ENCODE measurements at places on chromosomes 11 and 22. TPM values are rescaled to one million over a fixed set of nuclear protein-coding genes. Genes with fewer than 3 reads are reported as not detected.
A peak's percentile ranks its signal among the peaks of the same experiment; 100 is the strongest.

Gene MAJIN
- total RNA-seq: not detected

Gene KCNQ1OT1
- 0.35 TPM for total RNA-seq

DNA sequence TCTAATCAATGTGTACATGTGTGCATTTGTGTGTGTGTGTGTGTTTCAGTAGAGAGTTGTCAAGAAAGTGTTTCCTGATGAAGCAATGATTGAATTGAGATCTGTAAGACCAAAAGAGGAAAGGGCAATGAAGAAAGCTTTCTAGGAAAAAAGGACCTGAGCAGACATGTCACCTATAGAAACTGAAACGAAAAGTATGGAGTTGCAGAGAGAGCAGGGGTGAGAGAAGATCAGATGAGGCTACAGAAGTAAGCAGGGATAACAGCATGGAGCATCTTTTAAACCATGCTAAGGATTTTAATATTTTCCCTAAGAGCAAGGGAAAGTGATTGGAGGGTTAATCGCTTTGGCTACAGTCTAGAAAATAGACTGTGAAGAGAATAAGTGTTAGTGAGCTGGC is 1459.4 kb upstream of the TENM4 start:
- DNase-seq: no peak

- peak; percentile 47 for DNase-seq
These were observed 27.3 kb downstream of the MARK2 start for GRCh38 chr11:63866211-63866610.

DNA sequence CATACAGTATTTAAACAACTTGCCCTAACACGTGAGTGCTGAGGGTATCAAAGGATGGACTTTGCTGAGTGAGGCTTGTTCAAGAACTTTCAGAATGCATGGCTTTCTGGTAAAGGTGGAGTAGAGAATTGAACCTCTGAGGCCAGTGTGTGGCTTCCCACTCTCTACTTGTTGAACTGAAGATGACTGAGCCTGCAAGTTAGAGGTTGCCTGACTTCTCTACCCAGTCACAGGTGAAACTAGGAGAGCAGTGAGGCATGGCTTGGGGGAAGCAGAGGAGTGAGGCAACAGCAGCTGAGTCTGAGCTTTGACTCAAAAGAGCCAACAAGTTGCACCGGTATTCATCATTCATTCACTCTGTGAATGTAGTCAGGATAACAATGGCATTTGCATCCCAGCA is 256.4 kb upstream of the SESN3 start:
- no peak for DNase-seq

GRCh38 chr11:119179983-119180382 is 5.3 kb upstream of the NHERF4 start:
- DNase-seq: no peak

Gene CNIH2
- not detected for total RNA-seq

Gene PEX16
- total RNA-seq: 8.6 TPM

Gene PRG2
- not detected for total RNA-seq

Gene UBQLN3
- total RNA-seq: not detected

GRCh38 chr11:88644724-88645123 is 307.2 kb upstream of the CTSC start:
- DNase-seq: no peak

Gene GLB1L2
- 0.37 TPM for total RNA-seq

Gene ENTHD1
- total RNA-seq: not detected

DNA sequence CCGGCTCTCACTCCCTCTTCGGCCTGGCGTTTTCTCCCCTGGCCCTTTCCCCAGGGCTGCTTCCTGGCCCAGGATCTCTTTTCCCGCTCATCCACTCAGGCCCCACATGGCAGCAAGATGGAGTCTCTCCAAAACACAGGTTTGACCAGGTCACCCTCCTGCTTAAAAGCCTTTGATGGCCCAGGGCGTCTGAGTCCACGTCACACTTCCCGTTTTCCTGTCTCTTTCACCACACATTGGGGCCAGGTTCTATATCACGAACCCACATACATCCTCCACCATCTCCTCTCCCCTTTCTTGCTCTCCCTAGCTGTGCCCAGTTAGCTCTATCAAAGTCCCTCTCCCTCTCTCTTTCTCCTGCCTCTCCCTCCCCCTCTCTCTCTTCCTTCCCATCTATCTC is 7.8 kb upstream of the LRRC32 start:
- no peak for DNase-seq

GRCh38 chr22:22810018-22810427 is 77.6 kb upstream of the IGLL5 start:
- peak; percentile 78 for DNase-seq

Gene DMC1
- total RNA-seq: 0.20 TPM

Gene CALCA
- not detected for total RNA-seq

Gene CREB3L1
- 56.0 TPM for total RNA-seq

DNA sequence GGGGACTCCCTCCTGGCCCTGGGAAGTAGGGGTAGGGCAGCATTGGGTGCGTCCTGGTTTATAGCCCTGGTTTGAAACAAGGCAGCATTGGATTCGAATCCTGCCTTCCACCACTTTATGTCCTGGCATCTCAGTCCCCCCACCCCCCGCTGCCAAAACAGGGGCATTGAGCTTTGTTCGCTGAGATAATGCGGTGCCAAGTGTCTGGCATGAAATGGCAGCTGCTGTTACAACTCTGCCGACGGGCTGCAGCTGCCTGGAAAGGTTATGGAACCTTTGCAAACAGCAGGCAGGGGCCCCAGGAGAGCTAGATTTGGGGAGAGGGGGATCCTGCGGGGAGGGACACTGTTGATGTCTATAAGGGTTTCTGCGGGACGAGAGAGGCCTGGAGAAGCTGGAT is 1.9 kb downstream of the TST start:
- peak; percentile 52 for DNase-seq

DNA sequence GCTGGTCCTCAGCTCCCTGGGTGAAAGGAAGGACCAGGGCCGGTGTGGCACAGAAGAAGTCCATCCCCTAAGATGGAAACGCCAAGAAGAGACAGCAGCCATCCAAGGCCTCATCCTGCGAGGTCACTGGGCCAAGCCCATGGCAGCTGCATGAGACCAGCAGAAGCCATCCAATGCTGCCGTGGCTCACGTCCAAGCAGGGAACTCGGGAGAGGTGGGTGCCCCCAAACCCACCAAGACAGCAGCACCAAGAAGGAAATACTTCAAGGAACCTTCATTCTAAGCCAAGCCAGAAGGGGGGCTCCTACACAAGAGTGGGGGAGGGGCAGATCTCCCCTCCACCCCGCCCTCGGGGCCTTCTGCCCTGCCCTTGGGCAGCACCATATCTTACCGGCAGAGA is 49.6 kb downstream of the IGSF9B start:
- DNase-seq: no peak

DNA sequence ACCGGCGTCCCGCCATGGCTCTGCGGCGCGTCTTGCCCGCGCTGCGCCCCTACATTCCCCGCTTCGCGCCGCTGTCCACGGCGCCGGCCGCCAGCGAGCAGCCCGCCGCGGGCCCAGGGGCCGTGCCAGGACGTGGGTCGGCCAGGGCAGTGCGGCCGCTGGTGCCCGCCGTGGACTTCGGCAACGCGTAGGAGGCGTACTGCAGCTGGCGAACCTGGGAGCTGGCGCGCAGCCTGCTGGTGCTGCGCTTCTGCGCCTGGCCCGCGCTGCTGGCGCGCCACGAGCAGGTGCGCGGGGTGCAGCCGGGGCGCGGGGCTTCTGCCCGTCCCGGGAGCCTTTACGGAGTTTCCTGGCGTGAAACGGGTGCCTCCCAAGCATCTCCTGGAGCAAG is 20.1 kb downstream of the DGCR6L start:
- DNase-seq: peak; percentile 64

Gene GPHA2
- total RNA-seq: not detected

GRCh38 chr11:126480410-126481302 is 125.2 kb downstream of the ST3GAL4 start:
- DNase-seq: peak; percentile 81

DNA sequence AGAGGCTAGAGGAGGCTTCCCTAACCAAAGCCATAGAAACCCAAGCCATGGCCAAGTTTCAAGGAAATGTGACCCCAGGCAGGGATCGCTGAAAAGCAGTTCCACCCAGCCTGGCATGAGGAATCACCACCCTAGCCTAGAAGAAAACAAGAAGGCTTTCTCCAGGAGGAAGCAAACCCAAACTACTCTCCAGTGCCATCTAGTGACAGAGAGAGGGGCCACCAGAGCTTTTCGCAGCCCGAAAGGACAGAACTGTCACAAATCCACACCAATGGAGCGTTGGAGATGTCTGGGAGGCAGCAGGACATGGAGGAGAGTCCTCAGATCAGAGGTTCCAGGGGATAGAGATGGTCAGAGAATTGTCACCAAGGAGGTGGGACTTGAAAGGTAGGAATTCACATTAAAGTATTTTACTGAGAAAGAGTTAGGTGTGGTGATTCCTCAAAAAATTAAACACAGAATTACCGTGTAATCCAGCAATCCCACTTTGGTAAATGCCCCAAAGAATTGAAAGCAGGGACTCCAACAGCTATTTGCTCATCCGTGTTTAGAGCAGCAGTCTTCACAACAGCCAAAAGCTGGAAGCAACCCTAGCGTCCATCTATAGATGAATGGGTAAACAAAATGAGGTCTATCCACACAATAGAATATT is 67.3 kb upstream of the NUP50 start:
- DNase-seq: peak; percentile 34

Gene C22orf23
- total RNA-seq: 0.30 TPM

Gene ISX
- not detected for total RNA-seq

- no peak for DNase-seq
These were observed 72.4 kb downstream of the ZNRF3 start for GRCh38 chr22:28955817-28956216.

DNA sequence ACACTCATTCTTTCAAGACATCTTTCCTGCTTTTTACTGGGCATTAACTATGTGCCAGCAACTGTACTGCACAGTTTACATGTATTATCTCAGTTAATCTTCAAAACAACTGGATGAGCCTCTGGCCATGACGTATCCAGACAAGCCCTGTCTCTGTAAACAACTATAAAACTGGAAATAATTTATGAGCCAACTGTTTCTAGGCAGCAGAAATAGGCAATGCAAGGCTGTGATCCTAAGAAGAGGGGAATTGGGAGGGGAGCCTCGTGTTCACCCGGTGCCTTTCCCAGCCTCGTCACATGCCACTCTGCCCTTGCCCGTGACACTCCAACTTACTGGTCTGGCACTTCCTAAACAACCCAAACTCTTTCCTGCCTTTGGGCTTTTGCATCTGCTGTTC is 82.8 kb downstream of the FBXO7 start:
- no peak for DNase-seq

GRCh38 chr22:27494785-27495184 is 306.8 kb downstream of the MN1 start:
- DNase-seq: no peak

Gene TTC28
- 17.0 TPM for total RNA-seq

DNA sequence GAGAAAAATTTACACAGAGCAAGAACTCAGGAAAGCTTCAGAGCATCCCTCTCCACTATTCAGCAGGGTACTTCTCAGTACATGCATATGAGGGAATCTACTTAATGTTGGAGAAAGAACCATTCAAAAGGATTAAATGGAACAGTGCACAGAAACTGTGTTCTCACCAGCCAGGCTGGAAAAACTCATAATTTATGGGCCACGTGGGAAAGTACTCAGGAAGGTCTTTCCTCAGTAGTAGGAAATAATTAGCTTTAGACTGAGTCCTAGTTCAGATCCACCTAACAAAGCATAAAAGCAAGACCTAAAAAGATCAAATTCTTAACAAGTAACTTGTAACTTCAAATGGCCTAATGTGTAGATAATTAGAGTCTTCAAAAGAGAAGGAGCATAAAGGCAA is 134.0 kb downstream of the FAM76B start:
- no peak for DNase-seq

Gene APOA5
- not detected for total RNA-seq

DNA sequence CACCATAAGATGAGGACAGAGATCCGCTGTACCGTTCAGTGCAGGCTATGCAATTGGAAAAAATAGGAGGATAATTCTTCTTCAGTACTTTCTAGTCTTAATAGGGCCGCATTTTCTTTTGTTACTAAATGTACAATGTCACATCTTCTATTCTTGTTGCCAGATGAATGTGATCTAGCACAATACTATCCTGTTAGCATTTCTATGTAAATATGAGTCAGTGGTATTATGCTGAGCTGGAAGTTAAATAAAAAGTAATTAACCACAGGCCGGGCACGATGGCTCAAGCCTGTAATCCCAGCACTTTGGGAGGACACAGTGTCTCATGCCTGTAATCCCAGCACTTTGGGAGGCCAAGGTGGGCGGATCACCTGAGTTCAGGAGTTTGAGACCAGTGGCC is 24.4 kb upstream of the BIRC3 start:
- no peak for DNase-seq

DNA sequence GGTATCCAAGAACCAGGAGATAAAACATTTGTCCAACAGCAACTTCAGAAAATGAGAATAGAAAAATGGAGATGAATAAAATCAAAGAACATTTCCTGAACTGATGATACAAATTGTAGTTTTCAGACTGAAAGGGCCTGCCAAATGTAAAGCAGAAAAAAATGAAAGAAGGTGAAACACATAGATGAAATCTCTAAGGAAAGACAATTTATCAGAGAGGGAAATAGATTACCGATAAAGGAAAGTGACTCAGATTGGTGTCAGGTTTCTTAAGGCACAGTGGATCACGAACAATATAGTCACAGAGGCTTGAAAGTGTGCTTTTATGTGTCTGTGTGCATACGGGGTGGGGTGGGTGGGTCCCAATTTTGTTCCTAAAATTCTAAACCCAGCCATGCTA is 4.1 kb upstream of the STT3A start:
- no peak for DNase-seq

DNA sequence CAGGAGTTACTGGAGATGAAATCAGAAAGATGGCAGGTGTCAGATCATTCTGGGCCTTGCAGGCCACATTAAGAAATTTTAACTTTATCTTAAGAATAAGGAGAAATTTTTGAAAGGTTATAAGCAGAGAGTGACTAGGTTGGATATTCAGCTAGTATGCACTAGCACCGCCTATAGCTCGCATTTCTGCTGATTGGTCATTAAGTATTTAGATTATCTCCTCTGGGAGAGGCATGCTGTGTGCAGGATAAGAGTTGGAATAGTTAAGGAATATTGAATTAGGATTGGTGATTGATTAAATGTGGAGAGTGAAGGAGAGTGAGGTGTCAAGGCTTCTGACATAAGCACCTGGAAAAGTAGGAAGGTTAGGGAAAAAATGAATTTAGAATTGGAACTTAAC is 100.6 kb downstream of the STIM1 start:
- DNase-seq: no peak

Gene CHRDL2
- total RNA-seq: 3.9 TPM

Gene TSPO
- 119 TPM for total RNA-seq

DNA sequence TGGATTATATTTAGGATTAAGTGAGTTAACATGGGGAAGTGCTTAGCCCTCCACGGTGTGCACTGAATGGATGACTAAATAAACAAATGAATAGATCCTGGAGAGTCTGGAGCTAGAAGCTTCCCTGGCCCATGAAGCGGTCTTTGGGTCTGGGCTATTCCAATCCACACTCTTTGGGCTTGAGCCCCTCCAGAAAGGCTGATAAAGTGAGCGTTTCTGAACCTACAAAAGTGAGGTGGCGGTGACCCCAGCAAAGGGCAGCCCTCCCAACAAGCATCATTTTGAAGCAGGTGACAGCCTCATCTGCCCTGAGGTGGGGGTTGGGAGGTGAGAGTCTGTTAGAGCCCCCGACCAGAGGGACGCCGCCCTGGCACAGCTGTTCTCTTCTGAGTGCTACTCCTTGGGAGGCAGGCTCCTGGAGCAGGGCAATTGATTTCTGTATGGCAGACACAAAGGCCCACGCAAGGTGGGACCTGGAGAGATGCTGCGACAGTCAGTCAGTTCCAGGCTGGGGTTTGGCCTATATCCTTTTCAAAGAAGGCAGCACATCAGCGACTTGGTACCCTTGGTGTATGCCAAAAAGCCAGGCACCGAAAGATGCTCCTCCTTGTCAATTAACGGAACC is 157.8 kb downstream of the CACNA1I start:
- no peak for DNase-seq

- DNase-seq: no peak
These were observed 4.4 kb upstream of the DAGLA start for GRCh38 chr11:61675826-61676225.

Measured in left ventricle myocardium superior (tissue), 1 donor.